Activated CD4-positive, alpha-beta T cell treated with anti-CD3 and anti-CD28 coated beads, Interleukin-2, amount 10 ng/mL, durations not matched to agents 7 days and 5 days (primary cell): ENCODE measurements at places on chromosomes 3 and 15.
A peak's percentile ranks its signal among the peaks of the same experiment; 100 is the strongest.

DNA sequence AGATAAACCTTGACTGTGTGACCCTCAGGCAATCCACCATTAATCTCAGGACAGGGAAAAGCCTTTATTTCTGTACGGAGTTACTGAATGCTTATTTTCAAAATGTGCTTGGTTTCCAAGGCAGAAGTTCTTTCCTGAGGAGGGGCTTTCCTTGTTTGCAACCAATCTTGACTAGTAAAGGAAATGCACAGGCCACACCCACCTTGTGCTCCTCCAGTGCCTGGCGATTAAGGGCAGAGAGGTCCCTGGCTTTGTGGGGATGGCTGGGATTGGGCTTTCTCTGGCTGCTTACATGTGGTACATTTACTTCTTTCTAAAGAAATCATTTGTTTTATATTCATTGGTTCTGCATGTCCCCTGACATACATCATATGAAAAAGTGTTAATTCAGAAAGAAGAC, 47.8 kb downstream of the ZNF621 start:
- DNase-seq: no peak

- no peak for DNase-seq
Observed at GRCh38 chr3:39021029-39021428, 30.7 kb downstream of the SCN11A start.

GRCh38 chr3:101529816-101530685, 17.0 kb upstream of the SENP7 start:
- no peak for DNase-seq

DNA sequence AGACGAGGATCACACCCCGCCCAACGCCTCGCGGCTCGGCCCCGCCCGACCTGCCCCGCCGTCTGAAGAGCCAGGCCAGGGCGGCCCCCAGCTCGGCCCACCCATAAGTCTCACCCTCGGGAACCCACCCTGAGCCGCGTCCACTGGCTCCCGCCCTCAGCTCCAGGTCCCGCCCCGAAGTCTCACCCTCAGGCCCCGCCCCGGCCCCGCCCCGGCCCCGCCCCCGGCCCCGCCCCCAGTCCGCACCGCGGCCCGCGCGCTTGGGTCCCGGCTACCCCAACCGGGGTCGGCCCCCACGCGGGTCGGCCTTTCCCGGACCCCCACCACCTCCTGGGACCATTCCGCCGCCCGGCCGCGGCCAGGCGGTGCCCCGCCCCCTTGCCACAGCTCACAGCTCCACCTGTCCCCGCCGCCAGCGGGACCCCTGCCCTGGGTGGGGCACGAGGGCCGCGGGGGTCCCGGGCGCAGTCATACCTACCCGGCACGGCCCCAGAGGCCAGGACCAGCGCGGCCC, 489 bp downstream of the CSPG5 start:
- DNase-seq: peak; percentile 58

- DNase-seq: no peak
Observed at GRCh38 chr3:167776066-167776685, 40.7 kb downstream of the SERPINI1 start.
